AG04449 (cell line): ENCODE measurements at places on chromosomes 4 and X.

DNA sequence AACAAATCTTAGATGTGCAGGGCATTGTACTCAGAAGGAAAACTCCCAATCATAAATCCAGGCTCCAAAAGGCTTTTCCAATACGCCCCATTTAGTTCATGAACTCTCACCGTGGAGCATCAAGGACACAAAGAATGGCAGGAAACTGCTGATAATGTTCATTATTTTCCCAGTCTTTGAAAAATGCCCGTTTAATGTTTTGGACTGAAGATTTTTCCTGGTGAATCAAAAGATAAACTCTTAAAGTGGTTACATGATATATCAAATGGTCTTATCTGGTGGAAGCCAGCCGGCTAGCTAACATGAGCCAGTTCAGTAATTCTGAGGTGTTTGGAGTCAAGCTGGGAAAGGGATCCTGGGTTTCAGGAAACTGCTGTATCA is 62.1 kb upstream of the AP1S2 start:
- DNase-seq, result no peak

- DNase-seq, result no peak
These were observed 1485.6 kb downstream of the PCDH19 start for GRCh38 chrX:98924511-98924910.

DNA sequence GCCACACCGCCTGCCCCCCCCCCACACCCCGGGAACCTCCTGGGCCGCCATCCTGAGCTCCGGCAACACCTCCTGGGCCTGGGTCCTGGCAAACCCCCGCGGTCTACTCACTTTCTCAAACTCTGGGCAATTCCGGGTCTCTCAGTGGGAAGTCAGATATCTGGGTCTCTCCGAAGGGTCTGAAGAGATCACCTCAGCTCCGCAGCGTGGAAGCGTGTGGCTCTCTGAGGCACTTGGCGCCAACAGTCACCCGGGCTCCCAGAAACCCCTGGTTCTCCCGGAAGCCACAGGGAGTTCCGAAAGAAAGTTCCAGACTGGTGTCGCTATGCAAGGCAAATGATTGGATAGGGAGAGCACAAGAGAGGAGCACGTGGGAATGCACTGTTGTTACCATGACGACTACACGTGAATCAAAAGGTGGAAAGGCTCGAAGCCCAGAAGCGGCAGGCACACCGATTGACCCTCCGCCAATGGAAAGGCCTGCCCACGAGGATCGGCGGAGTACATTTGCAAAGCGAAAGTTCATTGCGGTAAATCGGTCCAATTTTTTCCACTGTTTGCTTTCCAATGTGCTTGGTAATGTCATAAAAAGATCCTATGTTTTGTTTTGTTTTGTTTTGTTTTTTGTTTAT is at the start of gene PNMA6E:
Gene PNMA6E, minus strand, starts transcription at position 218 of the 632 bp plus-strand sequence. CDS start 2,501 bp downstream, outside the sequence.
- DNase-seq, result no peak

- no peak for DNase-seq
These were observed 201.5 kb upstream of the FAM241A start for GRCh38 chr4:111943796-111944203.

- DNase-seq, result no peak
These were observed 933.9 kb upstream of the EPHA5 start for GRCh38 chr4:66604192-66604591.

- DNase-seq, result no peak
These were observed 600.9 kb upstream of the DIPK2B start for GRCh38 chrX:45801554-45801953.
